ENCODE measurements at places on chromosomes 16 and 17.

DNA sequence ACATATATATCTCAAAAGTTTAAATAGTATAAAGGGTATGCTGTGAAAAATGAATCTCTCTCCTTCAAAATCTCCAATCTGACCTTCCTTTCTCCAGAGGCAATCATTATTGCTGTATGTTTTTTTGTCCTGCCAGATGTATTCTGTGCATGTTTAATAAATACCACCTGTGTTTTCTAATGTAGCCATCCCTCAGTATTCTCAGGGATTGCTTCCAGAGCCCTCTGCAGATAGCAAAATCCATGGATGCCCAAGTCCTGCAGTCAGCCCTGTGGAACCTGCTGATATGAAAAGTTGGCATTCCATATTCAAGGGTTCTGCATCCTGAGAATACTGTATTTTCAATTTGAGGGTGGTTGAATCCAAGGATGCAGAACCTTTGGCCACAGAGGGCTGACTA is 42.9 kb downstream of the BPTF start:
- no peak for DNase-seq

DNA sequence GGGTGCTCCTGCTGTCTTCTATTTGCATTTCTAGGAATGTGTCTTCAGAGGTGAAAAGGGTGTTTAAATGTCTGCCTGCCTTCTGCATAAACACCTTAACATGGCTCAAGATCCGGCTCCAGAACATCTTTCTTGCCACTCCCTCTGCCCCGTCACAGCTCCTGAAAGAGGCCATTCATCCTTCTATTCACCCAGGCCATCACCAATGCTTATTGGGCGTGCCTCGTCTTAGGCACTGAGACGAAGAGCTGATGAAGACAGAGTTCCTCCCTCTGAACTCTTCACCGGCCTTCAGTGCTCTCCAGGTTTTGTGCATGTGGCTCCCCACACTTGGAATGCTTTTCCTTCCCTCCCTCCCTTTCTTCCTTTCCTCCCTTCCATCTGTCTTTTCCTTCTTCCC is 386.7 kb downstream of the UTP18 start:
- DNase-seq: no peak

- no peak for DNase-seq
Measured at GRCh38 chr17:58007781-58008706, 998 bp upstream of the SRSF1 start.

- no peak for DNase-seq
Measured at GRCh38 chr16:30633526-30633925, 17.2 kb upstream of the PRR14 start.

GRCh38 chr17:33520426-33521330 is 227.6 kb upstream of the ASIC2 start:
- peak; percentile 12 for DNase-seq

GRCh38 chr17:2691965-2692780 is 19.4 kb downstream of the CLUH start:
- no peak for DNase-seq

DNA sequence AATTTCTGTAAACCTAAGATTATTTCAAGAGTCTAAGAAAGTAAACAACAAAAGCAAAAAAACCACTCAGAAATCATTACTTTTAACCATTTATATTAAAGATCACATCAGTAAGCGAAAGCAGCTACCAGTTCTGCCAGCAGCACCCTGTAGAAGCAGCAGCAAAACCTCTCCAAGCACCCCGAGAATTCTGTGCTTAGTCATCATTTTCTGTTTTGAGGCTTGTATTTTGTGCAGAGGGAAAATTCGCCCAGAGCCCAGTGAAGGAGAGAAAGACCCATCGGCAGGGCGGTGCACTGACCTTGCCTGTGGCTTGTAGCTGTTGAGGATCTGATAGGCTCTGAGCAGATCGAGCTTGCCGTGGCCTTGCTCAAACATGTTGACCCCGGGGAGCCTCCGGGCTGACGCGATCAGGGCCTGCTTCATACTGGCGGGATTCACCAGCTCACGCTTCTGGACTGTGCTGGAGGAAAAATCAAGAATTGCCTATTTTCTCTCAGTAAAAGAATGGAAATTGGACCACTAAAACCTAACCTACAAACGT is 35.2 kb downstream of the MBTPS1 start:
- no peak for DNase-seq

DNA sequence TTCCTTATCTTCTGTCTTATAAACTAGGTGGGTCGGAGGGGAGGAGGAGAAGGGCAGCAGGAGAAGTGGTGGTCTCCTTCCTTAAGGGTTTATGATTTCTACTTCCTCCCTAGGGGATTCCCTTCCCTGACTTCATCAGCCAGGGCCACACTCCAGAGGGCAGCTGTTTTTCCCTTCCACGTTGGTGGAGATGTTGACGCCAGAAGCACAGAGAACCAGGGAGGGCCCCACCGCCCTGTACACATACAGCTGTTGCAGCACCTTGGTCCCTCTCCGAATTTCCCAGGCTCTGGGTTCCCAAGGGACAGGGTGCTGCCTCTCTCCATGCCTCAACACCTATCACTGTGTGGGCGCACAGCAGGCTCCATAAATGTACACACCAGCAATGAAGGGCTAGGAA is 5.6 kb upstream of the SLC6A4 start:
- DNase-seq: no peak

- no peak for DNase-seq
Measured at GRCh38 chr16:8937803-8938202, 25.9 kb downstream of the USP7 start.

DNA sequence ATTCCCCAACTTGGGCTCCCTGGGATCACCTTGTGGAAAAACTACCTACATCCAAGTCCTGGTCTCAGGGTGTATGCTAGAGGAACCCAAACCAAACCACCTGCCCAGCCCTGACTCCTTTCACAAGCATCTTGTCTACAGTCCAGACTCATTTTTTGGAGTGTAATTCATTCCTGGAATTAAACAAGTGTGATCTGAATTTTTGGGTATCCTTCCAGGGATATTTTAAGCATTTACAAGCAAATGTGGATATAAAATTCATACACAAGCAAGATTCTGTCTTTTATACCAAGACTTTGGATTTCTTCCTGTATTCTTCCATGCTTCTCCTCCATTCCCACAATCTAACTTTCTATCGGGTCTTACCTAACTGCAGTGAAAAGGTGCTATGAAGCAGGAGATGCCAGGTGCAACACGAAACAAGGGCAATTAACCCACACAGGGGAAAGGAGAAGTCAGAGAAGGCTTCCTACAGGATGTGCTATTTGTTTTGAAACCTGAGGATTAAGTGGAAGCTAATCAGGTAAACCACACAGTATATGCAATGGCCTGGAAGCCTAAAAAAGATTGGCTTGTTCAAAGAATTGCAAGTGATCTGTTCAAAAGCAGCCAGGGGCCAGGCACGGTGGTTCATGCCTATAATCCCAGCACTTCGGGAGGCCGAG is 417.2 kb upstream of the C16orf82 start:
- no peak for DNase-seq

DNA sequence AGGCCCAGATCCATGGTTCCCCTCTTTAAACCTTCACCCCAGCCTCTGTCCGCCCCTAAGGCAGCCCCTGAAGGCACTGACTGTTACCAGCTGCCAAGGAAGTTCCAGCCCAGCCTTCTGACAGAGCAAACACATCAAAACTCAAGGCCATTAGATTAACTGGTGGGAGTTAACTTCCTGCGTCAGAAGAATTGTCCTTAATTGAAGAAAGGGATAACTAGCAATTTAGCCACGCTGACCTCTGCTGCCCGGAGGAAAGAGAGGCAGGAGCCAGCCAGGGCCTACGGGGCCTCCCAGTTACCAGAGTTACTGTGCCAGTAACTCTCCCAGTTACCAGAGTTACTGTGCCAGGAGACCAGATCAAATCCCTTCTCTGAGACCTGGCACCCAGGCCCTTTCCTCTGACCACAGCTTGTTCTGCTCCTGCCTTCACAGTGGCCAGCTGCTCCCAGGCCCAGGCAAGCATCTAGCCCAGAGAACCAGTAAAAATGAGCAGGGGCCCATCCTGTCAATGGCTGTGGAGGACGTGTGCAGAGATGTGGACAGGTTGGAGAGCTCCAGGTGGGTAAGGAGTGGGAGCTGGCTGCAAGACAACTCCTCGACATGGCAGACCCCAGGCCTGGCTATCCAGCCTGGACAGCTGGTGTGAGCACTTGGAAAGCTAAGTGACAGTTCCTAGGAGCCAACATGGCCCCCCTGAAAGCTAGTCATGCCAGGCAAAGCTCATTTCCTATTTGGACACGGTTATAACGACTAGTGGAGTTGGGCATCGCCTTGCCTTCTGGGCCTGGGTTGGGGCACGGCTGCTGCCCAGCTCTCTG is 2.8 kb upstream of the PITPNM3 start:
- DNase-seq: no peak

DNA sequence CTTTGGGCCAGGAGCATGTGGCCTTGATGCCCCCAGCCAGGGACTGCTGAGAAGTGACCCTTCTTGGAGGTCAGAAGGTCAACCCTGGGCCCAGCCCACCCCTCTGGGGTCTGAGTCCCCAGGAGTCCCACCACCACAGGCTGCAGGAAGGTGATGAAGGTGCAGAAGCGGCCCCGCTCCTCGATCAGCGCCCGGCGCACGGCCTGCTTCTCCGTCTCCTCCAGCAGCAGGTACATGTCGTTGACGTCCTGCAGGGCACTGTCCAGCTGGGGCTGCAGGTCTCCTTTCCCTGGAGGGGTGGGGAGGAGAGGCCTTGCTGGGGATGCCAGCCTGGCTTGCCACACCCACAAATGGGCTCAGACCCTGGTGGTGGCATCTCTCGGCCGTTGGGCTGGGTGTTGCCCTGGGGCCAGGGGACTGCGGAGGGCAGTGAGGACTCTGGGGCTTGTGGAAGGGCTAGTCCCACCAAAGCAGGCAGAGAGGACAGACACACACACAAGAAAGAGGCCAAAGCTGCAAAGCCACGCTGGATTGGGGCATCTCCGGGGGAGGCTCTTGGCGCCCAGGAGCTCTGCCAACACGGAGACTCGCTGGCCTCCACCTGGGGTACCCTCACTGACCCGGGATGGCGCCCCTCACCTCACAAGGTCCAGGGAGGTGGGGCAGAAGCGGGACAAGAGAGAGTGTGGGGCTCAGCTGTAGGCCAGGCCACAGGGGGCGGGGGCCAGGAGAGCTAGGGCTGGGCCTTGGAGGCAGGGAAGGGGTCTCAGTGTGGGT is 7.5 kb downstream of the MTSS2 start:
- DNase-seq: no peak

- no peak for DNase-seq
Measured at GRCh38 chr16:51657848-51658247, 506.8 kb upstream of the SALL1 start.

DNA sequence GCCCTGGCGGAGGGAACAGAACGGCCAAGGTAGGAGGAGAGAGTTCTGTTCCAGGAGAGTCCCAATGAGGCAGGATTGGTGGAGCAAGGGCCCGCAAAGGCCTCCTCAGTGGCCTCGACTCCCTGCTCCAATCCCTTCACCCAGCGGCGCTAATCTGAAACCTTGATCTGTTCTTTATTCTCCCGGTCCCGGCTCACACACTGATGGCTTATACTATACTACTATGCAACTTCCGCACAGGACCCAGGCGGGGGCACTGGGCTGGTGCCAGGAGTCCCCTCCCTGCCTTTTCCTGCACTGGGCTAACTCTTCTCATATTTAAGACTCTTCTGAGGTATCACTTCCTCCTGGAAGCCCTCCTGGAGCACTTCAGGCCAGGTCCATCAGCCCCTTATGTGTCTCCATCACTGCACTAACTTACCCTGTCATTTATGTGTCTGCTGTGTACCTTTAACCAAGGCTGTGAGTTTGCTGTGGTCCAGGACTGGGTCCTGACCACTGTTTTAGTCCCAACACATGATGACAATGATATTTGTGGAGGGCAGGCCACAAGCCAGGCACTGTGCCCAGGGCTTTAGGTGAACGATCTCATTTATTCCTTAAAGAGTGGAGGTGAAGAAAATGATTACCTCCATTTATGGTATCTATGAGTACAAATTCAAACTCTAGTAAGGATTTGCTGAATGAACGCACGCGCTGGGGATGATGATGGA is 6.8 kb downstream of the CCDC102A start:
- no peak for DNase-seq

GRCh38 chr16:50956637-50957036 is 194.4 kb downstream of the SALL1 start:
- DNase-seq: no peak

DNA sequence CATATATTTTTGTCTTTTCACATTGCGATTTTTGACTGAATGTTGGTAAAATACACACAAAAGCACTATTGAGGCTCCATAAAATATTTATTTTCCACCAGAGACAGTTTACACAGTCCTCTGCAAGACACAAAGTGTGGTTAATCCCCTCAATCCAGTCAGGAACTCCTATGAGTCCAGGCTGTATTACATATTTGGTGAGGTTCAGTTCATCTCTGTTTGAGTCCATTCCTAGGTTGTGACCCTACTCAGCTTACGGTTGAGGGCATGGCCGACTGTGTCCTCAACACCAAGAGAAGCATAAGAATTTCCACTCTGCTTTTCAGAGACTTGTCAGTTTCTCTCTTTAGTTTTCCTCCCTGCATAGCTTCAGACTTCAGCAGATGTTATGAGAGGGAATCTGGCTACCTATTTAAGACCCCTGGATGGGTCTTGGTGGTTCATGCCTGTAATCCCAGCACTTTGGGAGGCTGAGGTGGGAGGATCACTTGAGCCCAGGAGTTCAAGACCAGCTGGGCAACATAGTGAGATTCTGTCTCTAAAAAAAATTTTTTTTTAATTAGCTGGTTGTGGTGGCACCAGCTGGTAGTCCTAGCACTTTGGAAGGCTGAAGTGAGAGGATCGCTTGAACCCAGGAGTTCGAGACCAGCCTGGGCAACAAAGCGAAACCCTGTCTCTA is 25.1 kb downstream of the ARL4D start:
- DNase-seq: no peak

DNA sequence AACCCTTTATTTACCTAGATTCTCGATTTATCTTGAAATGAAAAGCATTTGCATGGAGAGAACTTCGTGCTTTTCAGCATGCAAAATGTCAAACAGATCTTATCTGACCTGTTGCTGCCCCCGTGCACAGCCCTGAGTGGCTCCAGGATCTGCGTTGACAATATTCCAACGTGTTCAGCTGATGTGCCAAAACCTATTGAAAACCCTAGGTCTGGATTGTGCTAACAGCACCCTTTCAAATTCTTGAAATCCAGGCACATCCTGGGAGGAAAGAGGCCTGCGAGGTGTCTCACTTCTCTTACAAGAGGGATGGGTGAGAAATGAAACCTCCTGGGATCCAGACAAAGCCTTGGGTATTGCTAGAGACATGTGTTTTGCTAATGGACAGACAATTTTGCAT is 231.8 kb downstream of the MAP2K4 start:
- no peak for DNase-seq

GRCh38 chr16:66251476-66252160 is 114.9 kb upstream of the CDH5 start:
- no peak for DNase-seq

- DNase-seq: no peak
Measured at GRCh38 chr17:31231852-31232251, 65.2 kb downstream of the OMG start.

GRCh38 chr16:86319585-86320236 is 190.6 kb upstream of the FOXF1 start:
- no peak for DNase-seq

GRCh38 chr17:6027342-6028024 is 42.7 kb upstream of the WSCD1 start:
- DNase-seq: no peak

DNA sequence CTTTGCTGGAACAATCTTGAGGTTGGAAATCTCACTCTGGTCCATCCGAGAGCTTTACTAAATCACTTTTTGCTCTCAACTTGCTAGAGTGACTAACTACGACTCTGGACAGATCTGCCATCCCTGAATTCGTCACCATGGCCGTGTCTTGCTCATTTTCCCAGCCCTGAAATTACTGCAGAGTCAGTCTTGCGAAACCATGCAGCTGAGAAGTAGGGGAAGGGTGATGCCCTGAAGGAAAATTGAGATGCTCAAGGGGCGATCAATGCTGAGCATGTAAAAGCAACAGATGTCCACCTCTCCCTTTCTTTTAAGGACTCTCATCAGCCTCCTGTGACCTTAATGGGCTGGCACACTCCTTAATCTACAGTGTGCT is 18.8 kb downstream of the PCTP start:
- DNase-seq: peak; percentile 80
